ENCODE measurements at places on chromosomes 5 and 9.
A peak's percentile ranks its signal among the peaks of the same experiment; 100 is the strongest.

DNA sequence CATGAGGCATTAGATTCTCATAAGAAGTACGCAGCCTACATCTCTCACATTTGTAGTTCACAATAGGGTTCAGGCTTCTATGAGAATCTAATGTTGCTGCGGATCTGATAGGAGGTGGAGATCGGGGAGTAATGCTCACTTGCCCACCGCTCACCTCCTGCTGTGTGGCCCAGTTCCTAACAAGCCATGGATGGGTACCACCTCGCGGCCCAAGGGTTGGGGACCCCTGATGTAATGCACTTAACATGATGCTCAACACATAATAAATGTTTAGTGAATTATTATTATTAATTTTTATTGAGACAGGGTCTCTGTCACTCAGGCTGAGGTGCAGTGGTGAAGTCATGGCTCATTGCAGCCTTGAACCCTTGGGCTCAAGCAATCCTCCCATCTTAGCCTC is 104.7 kb upstream of the IL7R start:
- no peak for DNase-seq

GRCh38 chr9:84992381-84992780 is 322.9 kb downstream of the NTRK2 start:
- no peak for DNase-seq

DNA sequence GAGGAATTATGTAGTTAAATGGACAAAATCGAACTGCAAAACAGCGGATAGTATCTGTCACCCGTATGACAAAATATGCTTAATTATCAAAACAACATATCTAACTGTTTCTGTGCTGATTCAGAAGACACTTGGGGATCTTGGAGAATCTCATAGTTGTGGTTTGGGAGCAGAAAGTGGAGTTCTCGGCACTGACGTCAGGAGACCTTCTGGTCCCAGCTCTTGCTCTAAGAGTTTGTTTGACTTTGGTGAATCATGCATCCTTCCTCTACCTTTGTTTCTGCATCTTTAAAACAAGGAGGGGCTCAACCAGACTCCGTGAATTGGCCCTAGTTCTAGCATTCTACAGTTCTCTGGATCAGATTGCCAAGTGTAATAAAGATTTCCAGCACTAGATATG is 37.0 kb upstream of the TAF1L start:
- DNase-seq: no peak

DNA sequence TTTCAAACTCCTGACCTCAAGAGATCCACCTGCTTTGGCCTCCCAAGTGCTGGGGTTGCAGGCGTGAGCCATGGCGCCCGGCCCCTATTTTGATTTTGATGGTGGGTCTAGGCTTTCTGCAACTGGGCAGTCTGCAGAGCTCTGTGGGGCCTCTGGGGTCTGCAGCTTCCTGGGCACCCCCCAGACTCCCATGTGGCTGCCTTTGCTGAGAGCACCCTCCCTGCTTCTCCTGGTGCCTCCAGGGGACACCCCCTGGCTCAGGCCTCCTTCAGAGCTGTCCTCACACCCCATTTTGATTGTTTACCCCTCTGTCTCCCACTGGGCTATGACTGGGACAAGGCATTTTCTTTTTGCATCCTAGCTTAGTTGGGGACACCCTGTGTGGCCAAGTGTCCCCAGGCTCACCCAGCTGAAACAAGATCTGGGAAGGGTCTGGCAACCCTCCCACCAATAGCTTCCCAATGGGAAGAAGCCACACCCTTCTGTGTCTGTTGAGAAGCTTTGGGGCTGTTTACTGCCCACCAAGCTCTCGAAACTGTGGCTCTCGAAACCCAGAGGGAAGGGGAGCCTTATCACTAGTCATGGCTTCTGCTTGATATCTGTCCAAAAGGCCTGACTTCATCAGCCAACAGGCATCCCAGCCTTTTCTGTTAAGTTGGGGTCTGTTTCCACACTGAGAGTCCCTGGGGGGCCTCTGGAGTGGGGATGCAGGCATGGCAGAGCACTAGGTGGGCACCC is 204.4 kb upstream of the IER5L start:
- DNase-seq: peak; percentile 16

- DNase-seq: peak; percentile 53
Observed at GRCh38 chr5:109739741-109740728, 50.3 kb downstream of the MAN2A1 start.

DNA sequence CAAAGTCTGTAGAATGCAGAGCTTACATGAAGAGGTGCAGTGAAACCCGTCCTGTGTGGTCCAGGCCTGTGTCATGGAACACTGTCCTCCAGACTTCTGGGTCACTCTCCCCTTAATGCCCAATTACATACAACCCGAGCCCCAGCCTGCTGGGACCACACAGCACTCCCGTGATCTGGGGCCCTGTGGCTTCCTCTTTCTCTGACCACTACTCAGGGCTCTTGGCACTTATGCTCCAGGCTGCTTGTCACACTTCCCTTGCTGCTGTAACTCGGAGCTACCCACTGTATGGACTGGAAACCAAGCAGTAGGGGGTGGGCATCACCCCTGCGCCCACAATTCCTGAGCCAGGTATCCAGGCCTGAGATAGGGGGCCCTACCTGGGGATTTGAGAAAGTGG is 10.3 kb upstream of the IL3 start:
- DNase-seq: no peak

GRCh38 chr9:112443636-112444035 is 43.0 kb upstream of the KIAA1958 start:
- no peak for DNase-seq

DNA sequence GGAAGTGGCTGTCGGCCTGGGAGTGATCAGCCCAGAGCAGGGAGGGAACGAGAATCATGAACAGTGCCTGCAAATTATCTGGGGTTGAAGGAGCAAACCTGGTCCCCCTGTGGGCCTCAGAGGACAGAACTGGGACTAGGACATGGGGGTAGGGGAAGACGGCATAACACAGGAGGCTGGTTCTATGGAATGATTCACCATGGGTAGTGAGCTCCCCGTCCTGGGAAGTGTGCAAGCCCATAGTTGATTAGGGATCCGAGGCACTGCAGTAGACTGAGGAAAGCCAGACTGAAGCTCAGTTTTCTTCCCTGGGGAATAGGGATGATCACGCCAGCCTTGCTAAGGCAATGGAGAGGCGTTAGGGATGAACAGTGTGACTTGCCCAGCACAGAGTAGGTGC is 5.6 kb downstream of the ADGRD2 start:
- no peak for DNase-seq

- DNase-seq: no peak
Observed at GRCh38 chr9:134624621-134625181, 16.9 kb upstream of the COL5A1 start.

DNA sequence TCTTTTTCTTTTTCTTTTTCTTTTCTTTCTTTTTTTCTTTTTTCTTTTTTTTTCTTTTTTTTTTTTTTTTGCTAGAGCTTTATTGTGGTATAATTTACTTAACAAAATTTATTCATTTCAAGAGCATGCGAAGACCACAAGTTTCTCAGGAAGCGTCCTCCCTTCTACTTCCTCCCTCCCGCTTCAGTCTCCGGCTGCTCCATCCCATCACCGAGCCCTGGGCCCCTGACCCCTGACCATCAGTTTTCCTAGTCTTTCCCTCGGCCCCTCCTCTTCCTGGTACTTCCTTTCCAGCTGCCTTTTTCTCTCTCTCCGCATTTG is 34.7 kb downstream of the C9orf152 start:
- peak; percentile 48 for DNase-seq

DNA sequence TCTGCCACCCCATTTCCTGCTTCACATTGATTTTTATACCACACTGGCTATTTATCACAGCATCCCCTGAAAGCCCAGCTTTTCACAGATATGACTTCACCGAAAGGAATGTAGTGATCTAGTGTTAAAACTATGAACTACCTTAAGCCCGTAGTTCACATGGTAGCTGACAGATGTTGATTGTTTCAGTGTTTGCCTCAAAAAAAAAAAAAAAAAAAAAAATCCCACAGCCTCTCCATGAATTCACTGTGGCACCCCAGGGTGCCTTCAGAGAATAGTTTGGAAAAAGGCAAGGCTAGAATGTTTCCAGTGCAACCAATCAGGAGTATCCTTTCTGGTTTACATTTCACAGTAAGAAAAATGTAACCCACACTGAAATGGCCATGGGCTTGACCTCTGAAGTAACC is 37.1 kb downstream of the GLIS3 start:
- peak; percentile 35 for DNase-seq

- no peak for DNase-seq
Observed at GRCh38 chr9:35656831-35657545, 831 bp downstream of the RMRP start.

DNA sequence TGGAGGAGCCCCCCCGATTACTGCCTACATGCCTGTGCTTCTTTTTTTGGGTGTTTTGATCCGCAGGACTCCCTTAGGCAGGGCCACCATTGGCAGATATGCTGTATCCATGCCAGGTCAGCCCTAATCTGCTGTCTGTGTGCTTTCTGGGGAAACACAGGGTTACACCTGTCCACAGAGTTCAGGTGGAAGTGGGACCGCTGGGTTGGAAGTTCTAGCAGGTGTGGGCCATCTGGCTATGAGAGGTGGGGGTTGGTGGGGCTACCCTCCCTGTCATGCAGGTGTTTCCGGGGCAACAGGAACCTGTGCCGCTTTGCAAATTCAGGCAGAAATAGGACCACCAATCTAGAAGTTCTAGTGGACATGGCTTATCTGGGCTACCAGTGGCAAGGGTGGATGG is 17.0 kb downstream of the IFNE start:
- DNase-seq: no peak

DNA sequence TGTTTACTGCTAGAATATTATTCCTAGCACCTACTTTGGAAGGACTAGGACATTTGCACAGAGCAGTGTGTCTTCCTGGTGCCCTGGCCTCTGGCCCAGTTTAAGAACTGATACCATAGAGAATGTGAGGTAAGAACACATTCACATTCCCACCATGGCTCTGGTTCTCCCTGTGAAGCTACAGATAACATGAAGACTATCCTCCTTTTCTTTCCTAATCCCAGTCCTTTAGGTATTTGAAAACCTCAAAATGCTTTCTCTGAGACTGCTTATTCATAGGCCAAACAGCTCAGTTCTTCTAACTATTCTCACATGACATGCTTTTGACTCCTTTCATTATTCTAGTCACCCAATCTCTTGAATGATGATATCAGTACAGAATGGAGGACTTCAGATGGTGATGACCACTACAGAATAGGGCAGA is 11.9 kb downstream of the FAM219A start:
- no peak for DNase-seq

- no peak for DNase-seq
Observed at GRCh38 chr9:121748074-121748473, 96.6 kb downstream of the DAB2IP start.

GRCh38 chr9:130770679-130771442 is 64.2 kb upstream of the ABL1 start:
- DNase-seq: peak; percentile 55

DNA sequence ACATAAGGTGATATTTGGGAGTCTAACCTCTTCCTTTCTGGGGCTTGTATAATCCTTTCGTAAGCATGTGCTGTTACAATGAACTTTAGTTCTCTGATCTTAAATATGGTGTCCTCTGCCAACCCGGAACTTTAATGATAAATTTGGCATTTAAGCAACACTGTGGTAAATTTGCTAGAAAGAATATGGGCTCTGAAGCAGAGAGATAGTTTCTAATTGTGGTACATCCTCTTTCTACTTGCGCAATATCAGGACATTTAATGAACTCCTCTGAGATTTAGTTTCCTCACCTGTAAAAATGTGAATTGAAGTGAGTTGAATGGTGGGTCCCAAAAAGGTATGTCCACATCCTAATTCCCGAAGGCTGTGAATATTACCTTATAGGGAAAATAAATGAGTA is 364.7 kb downstream of the CAAP1 start:
- no peak for DNase-seq

DNA sequence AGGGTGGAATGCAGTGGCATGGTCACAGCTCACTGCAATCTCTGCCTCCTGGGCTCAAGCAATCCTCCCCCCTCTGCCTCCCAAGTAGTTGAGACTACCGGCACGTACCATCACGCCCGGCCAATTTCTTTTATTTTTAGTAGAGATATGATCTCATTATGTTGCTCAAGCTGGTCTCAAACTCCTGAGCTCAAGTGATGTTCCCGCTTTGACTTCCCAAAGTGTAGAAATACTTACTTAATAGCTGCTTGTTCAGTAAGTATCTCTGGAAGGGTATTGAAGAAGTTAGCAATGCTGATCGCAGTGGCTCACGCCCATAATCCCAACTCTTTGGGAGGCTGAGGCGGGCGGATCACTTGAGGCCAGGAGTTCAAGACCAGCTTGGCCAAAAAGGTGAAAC is 35.7 kb upstream of the PLIN2 start:
- DNase-seq: no peak

- DNase-seq: no peak
Observed at GRCh38 chr5:117424559-117424958, 849.9 kb upstream of the SEMA6A start.

DNA sequence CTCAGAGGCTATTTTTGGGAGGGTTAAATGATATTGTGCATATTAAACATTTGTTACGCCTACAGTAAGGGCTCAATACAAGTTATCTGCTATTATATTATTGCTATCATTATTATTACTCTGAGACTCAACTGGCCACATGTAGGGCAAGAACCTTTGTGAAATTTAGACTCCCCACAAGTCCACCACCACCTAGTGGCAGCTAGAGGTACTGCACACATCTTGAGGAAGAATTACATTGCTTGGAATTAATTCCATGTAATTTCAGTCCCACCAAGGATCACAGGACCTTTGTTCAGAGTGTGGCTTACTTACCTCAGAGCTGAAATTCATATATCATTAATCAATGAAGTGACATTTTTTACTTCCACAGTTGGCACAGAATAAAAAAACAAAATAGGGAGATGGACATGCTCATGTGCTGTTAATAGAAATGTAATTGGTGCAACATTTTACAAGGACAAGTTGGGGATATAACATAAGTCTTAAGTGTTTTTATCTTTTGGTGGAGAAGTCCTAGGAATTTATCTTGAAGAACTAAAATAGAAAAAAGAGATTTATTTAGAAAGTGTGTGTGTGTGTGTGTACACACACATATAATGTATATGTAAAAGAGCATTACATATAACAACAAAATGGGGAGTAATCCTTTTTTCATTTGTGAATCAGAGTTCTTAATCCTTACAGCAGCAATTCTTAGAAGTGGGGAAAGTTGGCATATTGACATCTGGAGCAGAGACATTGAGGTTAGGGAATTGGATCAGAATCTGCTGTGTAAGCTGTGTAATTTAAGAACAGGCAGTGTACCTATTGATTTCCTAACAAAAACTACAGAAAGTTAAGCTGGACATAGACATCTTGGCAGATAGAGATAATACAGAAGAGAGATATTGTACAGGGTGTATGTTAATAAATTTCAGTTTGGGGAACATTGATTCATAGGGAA is 11.2 kb downstream of the MSANTD3 start:
- peak; percentile 68 for DNase-seq

- DNase-seq: peak; percentile 65
Observed at GRCh38 chr5:160165137-160166068, 46.2 kb upstream of the PWWP2A start.

DNA sequence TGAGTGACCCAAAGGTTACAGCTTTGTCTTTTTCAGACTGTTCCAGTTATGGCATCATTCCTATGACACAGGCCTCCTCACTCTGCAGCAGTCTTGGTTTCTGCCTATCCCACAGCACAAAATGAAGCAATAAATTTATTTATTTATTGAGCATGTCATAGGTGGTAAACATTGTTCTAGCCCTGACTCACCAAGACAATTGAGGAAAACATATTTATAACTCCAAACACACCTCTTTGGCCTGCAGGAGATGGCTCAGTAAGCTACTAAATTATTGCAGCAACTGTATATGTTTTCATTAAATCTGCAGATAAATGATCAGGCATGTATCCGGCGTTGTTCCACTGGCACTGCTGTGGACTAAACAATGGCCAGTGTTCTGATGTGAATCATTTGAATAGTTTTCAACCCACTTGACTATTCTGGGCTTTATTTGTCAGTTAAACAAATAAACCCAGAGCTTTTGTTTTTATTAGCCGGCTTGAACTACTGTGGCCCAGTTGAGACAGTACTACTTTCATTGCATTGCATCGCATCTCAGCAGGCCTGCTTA is 83.2 kb downstream of the FOXD1 start:
- no peak for DNase-seq
